NCI-H82 (cell line): ENCODE measurements at places on chromosomes 2 and 18.
A peak's percentile ranks its signal among the peaks of the same experiment; 100 is the strongest.

DNA sequence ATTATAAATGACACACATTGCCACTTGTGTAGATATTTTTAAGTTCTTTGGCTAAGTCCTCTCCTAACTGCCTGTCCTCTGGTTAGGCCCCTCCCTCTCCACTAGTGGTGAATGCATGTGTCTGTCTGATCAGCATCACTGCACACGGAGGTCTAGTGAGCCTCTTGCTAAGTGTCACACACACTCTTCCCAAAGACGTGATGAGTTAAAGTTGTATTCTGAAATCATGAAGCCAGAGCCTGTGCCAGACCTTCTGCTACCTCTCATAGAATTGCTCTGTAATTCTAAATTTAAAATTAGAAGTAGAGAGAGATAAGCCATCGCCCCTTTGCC lies 41.3 kb downstream of the RALB start:
- DNase-seq, result no peak

DNA sequence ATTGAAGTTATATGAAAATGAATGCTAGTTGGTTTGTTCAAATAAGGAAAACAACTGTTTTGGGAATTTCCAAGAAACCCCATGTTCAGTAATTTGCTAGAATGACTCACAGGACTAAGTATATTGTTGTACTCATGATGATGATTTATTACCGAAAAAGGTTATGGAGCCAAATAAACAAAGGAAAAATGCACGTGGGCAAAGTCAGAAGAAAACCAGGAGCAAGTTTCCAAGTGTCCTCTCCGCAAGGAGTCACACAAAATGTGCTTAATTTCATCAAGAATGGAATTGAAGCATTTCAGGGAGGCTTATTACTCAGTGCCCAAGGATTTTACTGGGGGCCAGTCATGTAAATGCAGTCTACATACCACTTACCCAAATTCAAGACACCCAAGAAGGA lies 1652.4 kb upstream of the TMEFF2 start:
- no peak for DNase-seq

GRCh38 chr2:76870011-76870410 lies 652.2 kb downstream of the LRRTM4 start:
- DNase-seq, result peak; percentile 68

GRCh38 chr2:29053223-29053622 lies 21.1 kb downstream of the PCARE start:
- DNase-seq, result peak; percentile 72

GRCh38 chr18:27556741-27557140 lies 371.6 kb upstream of the CHST9 start:
- DNase-seq, result no peak

GRCh38 chr18:56902653-56903052 lies 244.2 kb upstream of the BOD1L2 start:
- DNase-seq, result no peak

DNA sequence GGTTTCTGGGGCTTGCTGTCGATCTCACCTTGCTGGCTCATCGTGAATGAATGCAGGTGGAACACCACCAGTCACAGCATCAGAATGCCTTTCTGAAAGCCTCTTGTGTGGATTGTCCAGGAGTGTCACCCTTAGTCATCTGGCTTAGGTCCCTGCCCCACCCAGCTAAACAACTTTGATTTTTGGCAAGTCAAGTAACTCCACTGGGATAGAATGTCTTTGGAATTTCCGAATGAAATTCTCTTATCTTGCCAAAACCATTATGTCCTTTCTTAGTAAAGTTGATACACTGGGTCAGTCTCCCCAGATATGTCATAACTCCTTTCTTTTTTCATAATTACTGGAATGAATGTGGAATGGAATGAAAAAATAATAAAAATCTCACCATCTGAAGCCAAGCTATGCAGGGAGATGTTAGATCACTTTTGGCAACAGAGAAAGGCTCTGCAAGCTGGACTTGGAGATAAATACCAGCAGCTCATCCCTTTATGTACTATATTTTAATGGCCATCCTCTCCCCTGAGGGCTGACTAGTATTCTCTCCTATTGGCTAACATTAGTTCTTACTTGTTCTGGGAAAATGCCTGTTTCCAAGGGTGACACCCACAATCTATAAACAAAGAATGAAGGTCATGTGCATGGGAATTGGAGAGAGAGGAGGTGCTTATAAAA lies 35.4 kb downstream of the INSIG2 start:
- DNase-seq, result no peak
